AG08395 (cell line): ENCODE measurements at places on chromosomes 7 and 10.
A peak's percentile ranks its signal among the peaks of the same experiment; 100 is the strongest.

DNA sequence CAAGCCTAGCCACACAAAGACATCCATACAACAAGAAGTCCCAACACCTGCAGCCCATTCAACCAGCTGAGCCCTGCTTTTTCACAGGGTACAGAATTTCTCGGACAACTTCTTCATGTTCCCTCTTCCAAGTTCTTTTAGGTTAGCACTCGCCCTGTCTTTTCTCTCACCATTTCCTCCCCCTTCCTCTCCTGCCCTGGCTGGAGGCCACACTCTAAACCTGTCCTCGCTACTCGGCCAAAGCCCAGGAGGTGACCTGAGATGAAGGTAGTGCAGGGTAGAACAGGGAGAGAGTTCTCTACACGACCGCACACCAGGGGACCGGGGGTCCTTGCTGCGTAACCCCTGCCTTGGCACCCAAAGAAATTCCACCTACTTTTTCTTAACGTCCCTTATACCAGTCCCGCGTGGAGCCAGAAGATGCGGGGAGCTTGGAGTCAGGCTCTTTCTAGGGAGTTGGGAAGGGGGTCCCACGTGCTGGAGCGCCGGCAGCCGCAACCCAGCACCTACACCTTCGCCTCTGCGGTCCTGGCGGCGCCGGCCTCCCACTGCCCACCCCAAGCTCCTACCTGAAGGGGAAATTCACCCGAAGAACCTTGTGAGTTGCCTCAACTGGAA is 16.0 kb upstream of the DLX6 start:
- no peak for DNase-seq

GRCh38 chr7:65225422-65226006 is 148.1 kb upstream of the ZNF92 start:
- DNase-seq = no peak

DNA sequence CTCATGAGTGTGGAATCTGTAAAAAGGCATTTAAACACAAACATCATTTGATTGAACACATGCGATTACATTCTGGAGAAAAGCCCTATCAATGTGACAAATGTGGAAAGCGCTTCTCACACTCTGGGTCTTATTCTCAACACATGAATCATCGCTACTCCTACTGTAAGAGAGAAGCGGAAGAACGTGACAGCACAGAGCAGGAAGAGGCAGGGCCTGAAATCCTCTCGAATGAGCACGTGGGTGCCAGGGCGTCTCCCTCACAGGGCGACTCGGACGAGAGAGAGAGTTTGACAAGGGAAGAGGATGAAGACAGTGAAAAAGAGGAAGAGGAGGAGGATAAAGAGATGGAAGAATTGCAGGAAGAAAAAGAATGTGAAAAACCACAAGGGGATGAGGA is 207.7 kb downstream of the ZEB1 start:
- DNase-seq = no peak

GRCh38 chr10:98363220-98363619 is 51.8 kb downstream of the PYROXD2 start:
- DNase-seq = no peak

- DNase-seq = no peak
These were observed 7.1 kb downstream of the CPED1 start for GRCh38 chr7:120995654-120996053.

DNA sequence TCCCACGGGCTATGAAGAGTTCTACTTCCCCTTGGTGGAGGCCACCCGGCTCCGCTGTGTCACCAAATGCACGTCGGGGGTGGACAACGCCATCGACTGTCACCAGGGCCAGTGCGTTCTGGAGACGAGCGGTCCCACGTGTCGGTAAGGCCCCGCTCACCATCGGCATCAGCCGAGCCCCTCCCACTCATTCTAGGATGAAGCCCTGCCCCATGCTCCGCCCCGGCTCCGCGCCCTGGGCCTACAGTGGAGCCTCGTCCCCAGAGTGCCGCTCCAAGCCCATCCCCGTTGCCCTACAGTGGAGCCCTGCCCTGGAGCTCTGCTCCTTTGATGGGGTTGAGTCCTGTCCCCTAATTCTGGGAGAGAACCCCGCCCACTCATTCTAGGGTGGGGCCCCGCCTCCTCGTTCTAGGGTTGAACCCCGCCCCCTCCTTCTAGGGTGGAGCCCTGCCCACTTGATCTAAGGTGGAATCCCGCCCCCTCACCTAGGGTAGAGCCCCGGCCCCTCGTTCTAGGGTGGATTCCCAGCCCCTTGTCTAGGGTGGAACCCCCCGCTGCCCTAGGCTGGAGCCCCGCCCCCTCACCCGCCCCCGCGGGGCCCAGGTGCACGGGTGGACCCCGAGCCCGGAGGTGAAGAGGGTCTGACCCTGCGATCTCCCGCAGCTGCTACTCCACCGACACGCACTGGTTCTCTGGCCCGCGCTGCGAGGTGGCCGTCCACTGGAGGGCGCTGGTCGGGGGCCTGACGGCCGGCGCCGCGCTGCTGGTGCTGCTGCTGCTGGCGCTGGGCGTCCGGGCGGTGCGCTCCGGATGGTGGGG is 3.4 kb upstream of the MUC12 start:
- peak; percentile 83 for DNase-seq

DNA sequence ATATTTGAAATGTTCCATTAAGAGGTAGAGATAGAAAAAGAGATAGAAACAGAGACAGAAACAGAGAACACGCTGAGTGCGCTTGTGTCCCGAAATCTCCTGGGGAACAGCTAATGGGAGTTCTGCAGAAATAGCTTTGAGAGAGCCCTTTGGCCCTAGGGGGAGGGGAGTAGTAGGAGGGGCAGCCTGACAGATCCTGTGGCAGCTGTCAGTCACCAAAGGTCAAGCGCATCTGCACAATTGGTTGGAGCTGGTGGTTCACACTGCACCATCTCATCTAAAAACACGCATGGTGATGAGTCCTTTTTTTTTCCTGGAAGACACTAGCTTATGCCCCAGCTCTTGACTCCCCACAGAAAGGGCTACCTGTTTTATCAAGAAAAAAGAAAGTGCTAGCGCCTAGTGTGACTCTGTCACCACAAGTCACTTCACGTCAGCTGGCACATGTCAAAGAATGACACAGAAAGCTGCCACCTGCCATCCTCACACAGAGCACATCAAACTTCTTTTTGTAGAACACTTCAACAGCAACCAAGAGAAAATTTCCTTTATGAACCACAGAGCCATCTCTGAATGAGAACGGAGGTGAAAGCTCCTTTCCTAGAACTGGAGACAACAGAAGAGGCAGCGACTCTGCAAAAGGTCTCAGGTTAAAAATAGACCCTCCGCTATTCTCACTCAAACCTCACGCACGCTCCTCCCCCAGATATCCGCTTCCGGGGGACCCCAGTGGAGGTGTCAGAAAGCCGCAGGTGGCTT is 125.7 kb downstream of the GFRA1 start:
- no peak for DNase-seq

DNA sequence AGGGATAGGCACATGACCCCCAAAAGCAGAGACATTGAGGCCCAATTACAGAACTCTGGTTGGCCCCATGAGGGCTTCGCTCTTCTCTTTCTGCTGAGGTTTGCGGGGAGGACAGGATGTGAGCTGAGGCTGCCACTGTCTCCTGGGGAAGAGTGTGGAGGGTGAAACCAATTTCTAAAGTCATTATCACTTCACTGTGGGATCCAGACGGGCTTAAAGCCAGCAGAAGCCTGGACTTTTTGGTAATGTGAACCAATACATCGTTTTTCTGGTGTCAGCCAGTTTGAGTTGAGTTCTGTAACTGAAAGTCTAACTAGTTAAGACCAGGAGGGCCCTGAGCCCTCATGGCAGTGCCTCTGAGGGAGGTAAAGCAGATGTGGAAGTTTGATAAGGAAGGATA is 163.0 kb downstream of the MYOF start:
- no peak for DNase-seq

DNA sequence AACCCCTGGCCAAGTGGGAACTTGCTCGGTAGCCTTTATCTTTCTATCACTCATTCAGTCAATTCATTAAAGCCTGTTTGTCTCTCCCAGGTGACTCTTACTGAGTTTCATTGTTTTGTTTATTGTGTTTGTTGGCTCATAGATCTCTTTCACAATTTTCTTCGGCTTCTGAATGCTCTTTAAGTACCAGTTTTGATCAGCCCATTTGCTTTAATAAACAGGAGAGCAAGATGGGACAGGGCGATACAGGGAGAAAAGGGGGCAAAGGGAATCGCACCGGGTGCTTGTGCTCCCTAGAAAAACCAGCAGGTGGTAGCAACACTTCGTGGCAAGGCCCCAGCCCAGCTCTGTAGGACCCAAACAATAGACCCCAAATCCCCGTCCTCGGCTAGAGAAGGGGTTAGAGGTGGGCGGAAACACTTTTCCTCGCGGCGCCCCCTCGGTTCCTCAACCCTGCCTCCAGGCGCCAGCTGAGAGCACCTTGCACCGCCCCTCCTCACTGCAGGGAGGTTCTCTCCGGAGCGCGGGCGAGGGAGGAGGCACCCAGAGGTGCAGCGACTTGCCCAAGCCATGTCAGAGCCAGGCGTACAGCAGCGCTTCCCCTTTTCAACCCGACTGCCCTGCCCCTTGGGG is 1.0 kb upstream of the EPHB6 start:
- peak; percentile 73 for DNase-seq

GRCh38 chr7:69968969-69969556 is 370.8 kb downstream of the AUTS2 start:
- no peak for DNase-seq

- no peak for DNase-seq
These were observed 106.3 kb downstream of the NKX6-2 start for GRCh38 chr10:132679640-132680039.

DNA sequence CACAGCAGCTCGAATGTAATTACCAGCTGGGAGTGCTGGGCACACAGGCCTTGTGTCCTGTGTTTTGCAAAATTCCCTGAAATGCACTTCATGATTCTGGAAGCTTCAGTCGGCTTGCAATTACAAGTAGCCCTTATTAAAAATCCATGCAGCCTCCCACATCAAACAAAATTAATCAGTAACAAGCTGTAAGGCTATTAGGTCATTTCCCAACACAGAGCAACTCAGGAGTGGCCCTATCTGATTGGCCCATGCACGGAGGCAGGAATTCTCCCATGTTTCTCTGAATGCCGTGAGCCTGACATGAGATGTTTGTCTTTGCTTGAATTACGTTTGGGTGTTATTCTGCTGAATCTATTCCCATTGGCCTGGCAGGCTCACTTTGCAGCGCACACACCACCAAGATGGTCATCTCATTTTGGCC is 36.9 kb downstream of the FOXL3 start:
- DNase-seq = no peak

GRCh38 chr7:101865031-101865430 is 47.6 kb downstream of the CUX1 start:
- DNase-seq = no peak

GRCh38 chr7:73830681-73831583 is at the start of gene CLDN4:
TSS of gene CLDN4 (plus strand) at chr7:73830996. CDS start at chr7:73831202, 206 bp downstream.
- DNase-seq = no peak

GRCh38 chr7:40784176-40784575 is 649.4 kb downstream of the SUGCT start:
- DNase-seq = no peak

DNA sequence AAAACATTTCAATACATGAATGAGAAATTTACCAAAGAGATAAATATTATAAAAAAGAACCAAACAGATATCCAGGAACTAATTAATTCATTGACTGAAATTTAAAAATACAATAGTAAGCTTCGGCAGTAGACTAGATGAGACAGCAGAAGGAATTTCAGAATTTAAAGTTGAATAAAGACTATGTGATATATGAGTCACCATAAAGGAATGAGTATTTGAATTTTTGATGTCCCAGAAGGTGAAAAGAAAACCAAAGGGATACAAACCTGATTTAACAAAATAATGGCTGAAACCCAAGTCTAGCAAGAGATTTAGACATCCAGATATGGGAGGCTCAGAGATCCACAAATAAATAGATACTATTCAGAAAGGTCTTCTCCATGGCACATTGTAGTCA is 623.9 kb upstream of the FOXK1 start:
- DNase-seq = no peak

DNA sequence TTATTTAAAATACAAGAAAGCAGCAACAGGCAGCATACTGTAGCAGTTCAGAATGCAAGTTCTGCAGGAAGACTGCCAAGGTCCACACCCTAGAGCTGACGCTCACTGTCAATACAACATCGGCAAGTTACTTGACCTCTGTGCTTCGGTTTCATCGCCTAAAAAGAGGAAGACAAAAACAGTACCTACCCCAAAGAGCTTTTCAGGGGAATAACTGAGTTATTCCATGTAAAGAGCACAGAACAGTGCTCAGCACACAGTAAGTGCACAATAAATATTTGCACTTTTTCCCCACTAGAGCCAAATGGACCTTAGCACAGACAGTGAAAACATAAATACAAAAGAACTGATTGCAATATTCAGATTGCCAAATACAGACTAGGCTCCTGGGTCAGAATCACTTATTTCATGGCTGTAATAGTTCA is 88.6 kb downstream of the USP6NL start:
- no peak for DNase-seq

GRCh38 chr10:1368842-1369171 is 312.6 kb downstream of the WDR37 start:
- DNase-seq = no peak

DNA sequence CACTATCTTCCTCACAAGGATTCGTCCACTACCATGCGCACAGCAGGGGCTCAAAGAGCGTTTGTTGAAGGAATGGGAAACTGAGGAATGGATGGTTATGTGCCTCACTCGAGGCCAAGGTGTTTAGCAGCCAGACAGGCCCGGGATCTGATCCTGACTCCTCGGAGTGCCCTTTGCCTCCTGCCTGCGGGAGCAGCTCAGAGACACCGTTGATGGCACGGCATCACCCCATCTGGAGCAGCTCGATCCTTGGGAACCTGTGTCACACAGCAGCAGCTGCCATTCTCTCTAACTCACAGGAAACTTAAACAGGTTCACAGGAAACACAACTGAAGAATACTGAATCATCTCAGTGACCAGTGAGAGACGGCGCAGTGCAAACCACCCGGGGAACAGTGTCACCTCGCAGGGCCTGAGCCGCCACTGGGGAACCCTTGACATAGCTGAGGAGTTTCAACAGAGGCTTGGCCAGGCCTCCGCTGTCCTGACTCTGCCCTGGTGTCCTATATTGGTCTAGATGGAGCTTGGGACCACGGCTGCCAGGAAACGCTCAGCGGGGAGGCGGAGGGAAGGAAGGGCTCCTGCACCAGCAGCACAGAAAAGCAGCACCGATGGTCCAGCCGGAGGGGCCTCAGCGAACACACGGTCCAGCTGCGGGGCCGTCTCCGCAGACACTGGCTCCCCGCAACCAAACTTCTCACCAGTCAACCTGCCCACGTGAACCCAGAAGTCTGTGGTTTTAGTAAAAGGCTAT is 169.4 kb downstream of the ADARB2 start:
- DNase-seq = no peak

DNA sequence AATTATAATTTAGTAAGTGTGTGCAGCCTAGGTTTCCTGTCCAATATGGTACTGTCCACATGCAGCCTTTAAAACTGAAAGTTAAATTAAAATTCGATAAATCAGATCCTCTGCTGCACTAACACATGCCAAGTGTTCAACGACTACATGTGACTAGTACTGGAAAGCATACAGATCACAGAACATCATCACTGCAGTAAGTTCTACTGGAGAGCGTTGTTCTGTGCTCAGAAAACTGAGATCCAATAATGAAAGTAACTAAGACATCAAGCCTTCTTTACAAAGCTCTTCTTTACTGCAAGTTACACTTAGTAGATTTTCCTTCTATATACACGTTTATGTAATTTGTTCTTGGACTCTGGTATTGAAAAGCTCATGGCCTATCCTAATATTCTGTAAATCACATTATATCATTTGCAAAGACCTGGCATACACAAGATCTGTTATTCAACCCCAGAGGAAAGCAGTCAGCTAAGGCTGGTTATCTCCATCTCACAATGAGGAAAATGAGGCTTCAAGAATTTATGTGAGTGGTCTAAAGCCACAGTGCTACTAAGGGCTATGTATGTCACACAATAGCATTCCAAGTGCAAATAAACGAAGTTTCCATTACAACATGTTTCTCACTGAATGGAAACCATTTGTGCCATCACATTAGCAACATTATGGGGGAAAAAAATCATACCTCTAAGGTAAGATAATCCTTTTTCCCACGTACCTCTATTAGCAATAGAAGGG is 77.6 kb downstream of the VPS41 start:
- DNase-seq = peak; percentile 39
